Activated naive CD4-positive, alpha-beta T cell treated with anti-CD3 and anti-CD28 coated beads for 36 hours (primary cell): ENCODE measurements at places on chromosomes 5 and 9. TPM values are rescaled to one million over a fixed set of nuclear protein-coding genes. Genes with fewer than 3 reads are reported as not detected.

GRCh38 chr5:137891849-137892248, 2.6 kb downstream of the PKD2L2 start:
- peak; percentile 20 for DNase-seq

GRCh38 chr5:159392871-159393270, 62.6 kb upstream of the IL12B start:
- no peak for DNase-seq

Gene ORM2
- total RNA-seq = not detected

- no peak for DNase-seq
Measured at GRCh38 chr5:156147261-156147943, 179.6 kb upstream of the SGCD start.

Gene ARHGEF39
- total RNA-seq = 28.9 TPM

Gene KCNV2
- not detected for total RNA-seq
